Activated naive CD8-positive, alpha-beta T cell treated with anti-CD3 and anti-CD28 coated beads for 36 hours (primary cell): ENCODE measurements at places on chromosomes 6 and 20. TPM values are rescaled to one million over a fixed set of nuclear protein-coding genes. Genes with fewer than 3 reads are reported as not detected.

DNA sequence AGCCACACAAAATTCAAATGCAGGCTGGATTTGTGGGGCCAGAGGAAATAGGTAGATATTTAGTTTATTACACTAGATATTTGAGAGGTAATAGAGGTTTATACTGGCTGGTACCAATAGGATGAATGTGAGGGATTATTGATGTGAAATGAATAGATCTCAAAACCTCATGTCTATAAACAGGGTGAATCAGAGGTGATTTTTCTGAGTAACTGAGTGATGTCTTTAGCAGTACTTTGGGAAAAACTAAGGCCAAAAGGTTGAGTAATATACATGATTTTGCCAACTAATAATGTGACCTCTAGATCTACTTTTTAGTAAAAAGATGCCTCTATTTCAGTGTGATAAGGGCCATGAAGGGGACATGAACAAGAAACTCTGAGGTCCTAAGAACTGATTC, 86.8 kb downstream of the HAO1 start:
- DNase-seq, result no peak

DNA sequence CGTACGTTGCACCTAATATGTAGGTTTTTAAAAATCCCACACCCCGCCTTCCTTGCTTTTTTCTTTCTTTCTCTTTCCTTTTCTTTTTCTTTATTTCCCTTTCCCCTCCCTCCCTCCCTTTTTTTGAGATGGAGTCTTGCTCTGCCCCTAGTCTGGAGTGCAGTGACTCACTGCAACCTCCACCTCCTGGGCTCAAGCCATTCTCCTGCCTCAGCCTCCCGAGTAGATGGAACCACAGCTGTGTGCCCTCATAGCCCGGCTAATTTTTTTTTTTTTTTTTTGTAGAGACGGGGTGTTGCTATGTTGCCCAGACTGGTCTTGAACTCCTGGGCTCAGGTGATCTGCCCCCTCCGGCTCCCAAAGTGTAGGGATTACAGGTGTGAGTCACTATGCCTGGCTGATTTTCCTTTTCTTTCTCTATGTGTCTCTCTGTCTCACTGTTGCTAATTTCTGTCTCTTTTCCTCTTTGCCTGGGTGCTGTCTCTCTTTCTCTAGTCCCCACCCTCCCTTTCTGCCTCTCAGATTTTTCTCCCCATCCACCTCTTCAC, 61.2 kb downstream of the SRC start:
- DNase-seq, result no peak

- peak; percentile 19 for DNase-seq
Measured at GRCh38 chr6:136921936-136922684, at the start of gene SLC35D3. TSS of gene SLC35D3 (plus strand) at chr6:136922301. CDS start at chr6:136922429, 128 bp downstream.

- no peak for DNase-seq
Measured at GRCh38 chr20:20188647-20189046, 136.3 kb downstream of the CFAP61 start.

DNA sequence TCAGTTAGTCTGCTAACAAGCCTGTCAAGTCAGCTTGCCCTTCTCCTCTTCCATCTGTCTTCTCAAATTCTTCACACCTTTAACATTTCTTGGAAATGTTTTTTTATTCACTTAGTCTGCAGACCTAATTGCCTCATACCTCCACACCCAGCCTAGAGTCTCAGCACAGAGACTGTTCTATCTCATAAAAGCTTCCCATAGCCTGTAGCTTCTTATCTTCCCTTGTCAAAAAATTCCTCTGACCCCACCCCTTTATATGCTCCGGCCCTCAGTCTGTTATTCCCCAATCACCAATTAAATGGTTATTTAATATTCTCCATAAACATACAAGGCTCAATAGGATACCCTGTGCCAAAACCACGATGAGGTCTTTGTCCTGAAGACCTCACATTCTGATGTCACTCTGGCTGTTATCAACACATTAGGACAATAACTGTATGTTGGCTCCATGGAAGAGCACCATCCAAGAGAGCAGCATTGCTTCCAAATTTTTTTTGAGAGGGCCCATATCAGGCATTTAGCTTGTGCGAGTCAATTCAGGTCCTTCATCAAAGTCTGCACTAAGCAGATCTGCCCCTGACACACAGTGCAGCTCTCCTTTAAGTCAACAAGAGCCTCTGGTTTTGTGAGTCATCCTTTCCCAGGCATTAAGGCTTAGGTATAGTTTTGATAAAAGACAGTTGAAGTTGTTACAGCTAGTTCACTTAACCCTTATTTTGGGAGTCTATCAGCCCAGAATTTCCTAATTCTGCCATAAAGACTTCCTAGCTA, 83.2 kb upstream of the TBX18 start:
- no peak for DNase-seq

DNA sequence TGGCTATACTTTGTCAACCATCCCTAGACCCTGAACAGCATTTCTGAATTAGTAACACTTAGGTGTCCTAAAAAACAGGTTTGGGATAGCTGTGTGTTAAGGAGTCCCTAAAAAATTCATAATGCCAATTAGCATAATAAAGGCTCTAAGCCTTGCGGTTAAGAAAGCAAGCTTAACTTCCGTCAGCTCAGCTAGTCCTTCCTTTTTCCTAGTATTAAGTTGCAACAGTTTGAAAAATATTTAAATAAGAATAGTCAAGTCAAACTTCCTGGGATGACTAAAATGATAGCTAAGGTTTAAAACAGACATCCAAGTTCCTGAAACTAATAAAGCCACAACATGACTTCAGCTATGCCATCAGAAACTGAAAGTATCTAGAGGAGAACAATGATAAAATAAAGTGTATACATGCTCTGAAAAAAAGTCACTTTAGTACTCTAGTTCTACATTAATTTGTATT, 3.5 kb downstream of the AKIRIN2 start:
- DNase-seq, result no peak

DNA sequence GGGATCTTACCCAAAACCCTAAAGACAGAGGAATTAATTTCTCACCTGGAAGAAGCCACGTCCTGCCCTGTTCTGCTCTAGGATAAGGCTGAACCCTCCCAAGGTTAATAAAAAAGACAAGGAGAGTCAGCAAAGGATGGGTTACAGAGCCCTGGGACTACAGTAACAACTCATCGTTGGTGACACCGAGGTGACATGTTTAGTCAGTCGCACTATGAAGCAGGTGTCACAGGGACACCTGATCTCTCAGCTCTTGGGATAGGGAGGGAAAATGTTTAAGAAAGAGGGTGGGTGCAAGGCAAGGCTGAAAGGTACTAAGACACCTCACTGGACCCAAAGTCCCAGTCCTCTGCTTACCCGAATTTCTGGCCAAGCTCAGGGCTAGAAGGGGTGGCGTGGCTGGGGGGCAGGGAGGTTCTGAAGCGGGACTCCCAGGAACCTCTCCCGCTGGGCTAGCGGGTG, 562 bp downstream of the MOCS1 start:
- DNase-seq, result no peak

DNA sequence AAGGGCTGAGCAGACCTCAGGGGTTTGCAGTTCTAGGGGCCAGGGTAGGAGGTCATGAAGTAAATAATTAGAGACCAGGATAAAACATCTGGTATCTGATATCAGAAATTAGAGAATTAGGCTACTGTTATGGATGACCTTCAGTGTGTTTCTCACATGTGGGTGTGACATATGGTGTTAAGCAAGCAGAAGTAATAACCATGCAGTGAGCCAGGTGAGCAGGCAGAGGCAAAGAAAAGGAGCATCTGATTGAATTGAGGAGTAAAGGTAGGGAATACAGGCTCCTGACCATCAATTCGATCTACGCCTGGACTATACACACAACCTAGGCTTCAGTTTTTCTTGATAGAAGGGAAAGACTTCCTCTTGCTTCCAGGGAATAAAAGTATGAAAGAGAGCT, 34.7 kb upstream of the MAP3K7 start:
- no peak for DNase-seq

Gene KIZ
- total RNA-seq, result 9.6 TPM

DNA sequence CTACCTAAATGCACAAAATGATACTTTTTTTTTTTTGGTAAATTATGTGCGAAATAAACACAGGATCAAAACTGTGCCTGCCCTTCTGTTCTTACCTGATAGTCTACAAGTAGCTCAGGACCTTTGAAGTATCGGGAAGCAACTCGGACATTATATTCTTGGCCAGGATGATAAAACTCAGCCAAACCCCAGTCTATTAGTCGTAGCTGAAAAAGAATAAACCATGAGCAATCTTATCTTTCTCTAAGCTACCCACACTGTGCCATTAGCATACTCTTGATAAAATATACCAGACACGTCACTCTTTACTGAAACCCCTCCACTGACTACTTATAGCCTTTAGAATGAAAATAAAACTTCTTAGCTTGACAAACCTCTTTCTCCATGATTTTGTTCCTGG, 29.8 kb upstream of the TBC1D20 start:
- DNase-seq, result no peak

Gene KCNQ2
- total RNA-seq, result 0.19 TPM

DNA sequence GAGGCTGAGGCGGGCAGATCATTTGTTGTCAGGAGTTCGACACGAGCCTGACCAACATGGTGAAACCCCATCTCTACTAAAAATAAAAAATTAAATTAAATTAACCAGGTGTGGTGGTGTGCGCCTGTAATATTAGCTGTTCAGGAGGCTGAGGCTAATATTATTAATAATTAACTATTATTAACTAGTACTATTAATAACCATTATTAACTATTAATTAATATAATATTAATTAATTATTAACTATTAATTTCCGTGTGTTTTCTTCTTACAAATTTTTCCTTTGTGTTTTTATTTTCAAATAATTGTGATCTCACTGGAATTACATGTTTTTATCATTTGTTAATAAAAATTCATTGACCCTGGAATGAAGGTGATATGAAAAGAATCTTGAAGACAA, 557.4 kb upstream of the ADGRB3 start:
- no peak for DNase-seq

- DNase-seq, result no peak
Measured at GRCh38 chr6:67897998-67898607, 737.0 kb upstream of the ADGRB3 start.

Gene COL20A1
- total RNA-seq, result 0.08 TPM

- no peak for DNase-seq
Measured at GRCh38 chr6:150874179-150874578, 8.7 kb downstream of the MTHFD1L start.

DNA sequence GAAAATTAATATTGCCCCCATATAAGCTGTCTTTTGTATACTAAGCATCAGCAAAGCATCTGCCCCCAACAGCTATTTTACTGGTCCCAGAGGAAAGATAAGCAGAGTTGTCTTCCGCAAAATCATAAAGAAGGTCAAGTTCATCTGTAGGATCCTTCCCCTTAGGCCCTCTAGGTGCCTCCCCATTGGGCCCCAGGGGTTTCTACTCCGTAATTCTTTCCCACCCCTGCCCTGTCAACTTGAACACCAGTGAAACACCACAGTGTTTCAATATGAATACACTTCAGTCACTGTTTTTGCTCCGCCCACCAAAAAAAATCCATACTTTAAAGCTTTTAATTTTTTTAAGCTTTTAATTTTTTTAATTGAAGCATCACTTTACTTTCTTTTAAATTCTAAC, 159.2 kb downstream of the ATXN1 start:
- peak; percentile 39 for DNase-seq

Gene SRMS
- not detected for total RNA-seq

DNA sequence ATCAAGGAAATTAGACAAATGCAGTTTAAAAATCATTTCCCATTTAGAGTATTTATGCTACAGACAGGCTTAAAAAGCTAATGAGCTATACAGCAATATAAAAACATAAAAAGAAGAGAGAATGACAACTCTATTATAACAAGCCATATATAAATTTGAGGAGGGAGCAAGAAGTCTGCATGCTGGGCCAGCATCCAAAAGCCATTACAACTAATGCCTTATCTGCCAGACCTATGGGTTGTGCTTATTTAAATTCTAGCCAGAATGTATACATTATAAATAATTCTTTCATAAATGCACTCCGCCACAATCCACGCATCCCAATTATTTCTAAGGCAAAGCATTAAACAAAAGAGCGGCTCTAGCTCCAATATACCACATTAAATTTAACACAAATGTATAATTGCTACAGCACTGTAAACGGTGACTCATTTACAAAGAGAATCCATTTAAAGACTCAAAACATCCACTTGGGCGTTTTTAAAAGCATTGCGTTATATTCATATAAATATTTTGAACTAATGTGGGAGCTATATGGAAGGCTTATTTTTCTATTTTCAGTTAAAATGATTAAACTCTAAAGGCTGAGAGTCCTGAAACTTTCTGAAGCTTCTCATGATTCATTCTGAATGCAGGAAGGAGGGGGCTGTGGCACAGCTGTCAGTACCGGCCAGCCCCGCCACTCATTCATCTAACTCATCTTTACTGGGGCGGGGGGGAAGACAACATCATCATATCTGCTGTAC, 37.7 kb upstream of the RAB22A start:
- no peak for DNase-seq

Gene BFSP1
- total RNA-seq, result 0.64 TPM

Gene CCN5
- not detected for total RNA-seq

Gene MEP1A
- total RNA-seq, result not detected

- DNase-seq, result no peak
Measured at GRCh38 chr20:63055575-63056235, 48.9 kb upstream of the BHLHE23 start.

Gene GSTA1
- not detected for total RNA-seq

Gene NOX3
- not detected for total RNA-seq

Gene LY86
- total RNA-seq, result 1.3 TPM

GRCh38 chr6:18044108-18044783, 56.8 kb upstream of the KIF13A start:
- DNase-seq, result no peak

- DNase-seq, result no peak
Measured at GRCh38 chr6:35454391-35455110, 2.4 kb downstream of the FANCE start.

DNA sequence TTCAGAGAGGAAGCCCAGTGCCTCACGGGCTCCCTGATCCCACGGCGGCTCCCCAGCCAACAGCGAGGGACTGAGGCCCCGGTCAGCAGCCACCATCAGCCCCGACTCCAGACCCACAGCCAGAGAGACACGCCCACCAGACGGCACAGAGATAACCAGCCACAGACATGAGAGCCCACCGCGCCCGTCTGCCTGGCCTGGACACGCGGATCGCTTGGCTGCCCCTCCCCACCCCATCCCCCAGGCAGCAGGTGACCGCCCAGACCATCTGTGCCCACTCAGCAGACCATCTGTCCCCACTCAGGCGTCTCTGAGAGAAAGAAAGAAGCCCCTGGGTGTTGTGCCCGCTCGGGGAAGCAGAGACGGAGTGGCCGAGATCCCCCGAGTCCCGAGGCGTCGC, 55.5 kb upstream of the CHRNA4 start:
- DNase-seq, result no peak

DNA sequence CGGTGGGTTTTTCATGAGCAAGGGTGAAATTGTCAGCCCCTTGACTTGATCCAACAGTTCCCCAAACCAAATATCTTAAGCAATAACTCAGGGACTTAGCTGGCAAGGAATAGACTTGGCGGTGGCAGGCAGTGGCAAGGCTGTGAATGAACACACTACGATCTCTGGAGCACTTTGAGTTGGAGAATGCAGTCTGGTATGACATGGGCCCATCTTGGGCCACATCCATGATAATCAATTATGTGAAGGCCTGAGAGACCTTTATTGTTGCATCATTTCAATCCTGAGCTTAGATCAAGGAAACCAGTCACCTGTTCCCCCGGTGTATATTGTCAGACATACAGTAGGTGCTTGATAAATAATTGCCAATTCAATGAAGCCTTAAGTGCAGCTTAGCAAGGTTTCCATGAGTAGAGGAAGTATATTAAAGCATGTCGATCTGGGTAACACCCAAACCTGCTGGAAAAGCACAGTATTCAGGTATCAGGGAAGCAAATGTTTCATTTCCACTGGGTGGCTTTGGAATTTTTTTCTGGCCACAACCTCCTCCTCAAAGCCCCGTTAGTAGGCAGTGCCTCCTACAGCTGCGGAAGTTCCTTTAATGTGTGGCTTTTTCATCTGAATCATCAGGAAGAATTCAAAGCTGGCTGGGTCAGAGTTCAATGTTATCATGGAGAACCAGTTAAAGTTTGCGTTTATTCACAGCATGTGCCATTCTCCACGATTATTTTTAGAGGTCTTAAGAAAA, 10.2 kb downstream of the CASS4 start:
- no peak for DNase-seq
